ENCODE measurements at places on chromosomes 4 and X. TPM values are rescaled to one million over a fixed set of nuclear protein-coding genes. Genes with fewer than 3 reads are reported as not detected.

The NHS gene
- 1.5 TPM for total RNA-seq

- H3K27ac ChIP-seq: no peak overlapping the region
- no peak overlapping the region for H3K4me3 ChIP-seq
- H3K27me3 ChIP-seq: no peaks in the 10 kb centered on the region
- no peaks in the 10 kb centered on the region for H3K4me1 ChIP-seq
These were observed 345.1 kb upstream of the TACR3 start for GRCh38 chr4:104064646-104065577.

DNA sequence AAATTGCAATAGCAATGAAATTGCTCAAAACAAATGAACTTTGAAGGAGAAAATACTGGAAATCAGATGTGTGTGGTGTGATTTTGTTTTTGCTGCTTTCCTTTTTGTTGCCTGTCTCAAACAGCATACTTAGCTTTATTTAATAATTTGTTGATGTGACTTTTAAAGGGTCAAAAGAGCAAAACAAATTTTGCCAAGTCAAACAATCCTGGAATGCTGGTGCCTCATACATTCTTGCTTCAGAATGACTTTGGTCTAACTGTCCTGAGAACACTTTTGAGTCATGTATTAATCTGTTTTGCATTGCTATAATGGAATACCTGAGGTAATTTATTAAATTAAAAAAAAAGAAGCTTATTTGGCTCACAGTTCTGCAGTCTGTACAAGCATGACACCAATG, 3.4 kb downstream of the PF4V1 start:
- DNase-seq: no peak
- peaks cover 5% of the 10 kb centered on the region for H3K4me1 ChIP-seq
- no peaks in the 10 kb centered on the region for H3K36me3 ChIP-seq
- H3K27ac ChIP-seq: no peak overlapping the region

- H3K36me3 ChIP-seq: no peaks in the 10 kb centered on the region
- H3K27me3 ChIP-seq: peaks cover 2% of the 10 kb centered on the region
- H3K4me3 ChIP-seq: no peak overlapping the region
- no peak for DNase-seq
These were observed 17.5 kb upstream of the ZNF41 start for GRCh38 chrX:47500554-47500953.

DNA sequence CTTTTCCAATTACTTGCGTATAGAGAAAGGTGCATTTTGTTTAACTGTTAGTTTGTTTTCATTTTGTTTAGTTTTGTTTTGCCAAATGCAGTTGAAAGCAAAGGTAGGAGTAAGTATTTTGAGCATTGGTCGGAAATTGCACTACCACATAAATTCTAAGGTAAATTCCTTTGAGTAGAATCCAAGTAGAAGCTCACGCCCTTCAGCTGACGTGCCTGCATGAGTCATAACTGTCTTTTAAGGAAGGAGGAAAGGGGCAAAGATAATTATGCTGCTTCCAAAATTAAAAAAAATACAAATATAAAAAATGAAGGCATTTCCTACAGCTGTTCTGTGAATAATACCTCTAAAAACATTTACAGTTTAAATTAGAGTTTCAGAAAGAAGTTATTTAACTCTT, 110.2 kb upstream of the MYOZ2 start:
- peaks cover 3% of the 10 kb centered on the region for H3K4me1 ChIP-seq
- H3K4me3 ChIP-seq: no peak overlapping the region
- DNase-seq: no peak
- H3K27me3 ChIP-seq: no peaks in the 10 kb centered on the region
- peaks cover 8% of the 10 kb centered on the region for H3K36me3 ChIP-seq
- peak overlapping the region; percentile 65 for H3K27ac ChIP-seq
